ENCODE measurements at places on chromosomes 13 and 19.

DNA sequence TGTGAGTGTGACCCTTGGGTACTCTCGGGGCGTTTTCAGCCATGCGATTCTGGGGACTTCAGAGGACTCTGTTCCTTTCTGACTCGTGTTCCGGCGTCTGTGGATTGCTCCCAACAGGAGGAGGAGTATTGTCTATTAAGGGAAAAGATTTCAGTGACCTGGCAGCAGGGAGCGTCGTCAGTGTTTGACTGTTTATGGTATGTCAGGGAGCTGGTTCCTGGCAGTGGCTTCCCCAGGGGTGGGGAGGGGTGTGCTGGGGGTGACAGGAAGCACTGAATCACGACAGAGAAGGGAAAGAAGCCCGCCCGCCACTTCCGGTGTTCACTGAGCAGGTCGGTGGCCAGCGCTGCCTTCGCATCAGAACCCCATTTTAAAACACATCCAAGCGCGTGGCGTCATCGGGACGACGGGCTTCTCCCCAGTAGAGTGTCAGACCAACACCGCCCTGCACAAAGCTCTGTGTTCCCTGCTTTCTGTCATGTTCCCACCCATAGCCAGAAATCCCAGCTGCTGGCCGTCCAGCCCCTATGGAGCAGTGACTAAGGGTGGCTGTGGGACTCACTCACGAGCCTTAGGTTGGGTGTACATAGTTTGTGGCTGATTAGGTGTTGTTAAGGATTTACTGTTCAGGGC is 33.8 kb downstream of the COL4A2 start:
- DNase-seq = no peak

GRCh38 chr19:17324357-17325114 is 10.1 kb downstream of the ANO8 start:
- no peak for DNase-seq

GRCh38 chr19:3194106-3195087 is 8.7 kb downstream of the NCLN start:
- no peak for DNase-seq

- no peak for DNase-seq
Measured at GRCh38 chr13:98595134-98595533, 18.2 kb upstream of the STK24 start.

DNA sequence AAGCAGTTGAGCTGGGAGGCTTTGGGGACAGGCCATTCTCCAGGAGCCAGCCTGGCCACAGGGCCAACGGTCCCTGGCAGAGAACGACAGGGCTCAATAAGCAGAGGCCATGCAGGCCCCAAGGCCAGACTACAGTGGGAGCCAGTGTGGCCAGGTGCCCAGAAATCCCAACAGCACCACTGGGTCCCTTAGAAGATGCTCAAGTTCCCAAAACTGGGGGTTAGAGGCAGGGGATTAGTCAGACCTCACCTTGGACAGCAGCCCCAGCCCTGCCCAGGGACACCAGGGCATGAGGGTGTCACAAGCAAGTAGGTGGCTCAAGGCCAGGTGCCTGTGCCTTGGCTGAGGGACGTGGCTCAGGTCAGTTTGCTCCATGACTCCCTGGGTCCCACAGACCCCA is 12.8 kb downstream of the SCGB2B2 start:
- DNase-seq = no peak

- no peak for DNase-seq
Measured at GRCh38 chr19:18091217-18091608, 4.5 kb upstream of the IL12RB1 start.

- DNase-seq = no peak
Measured at GRCh38 chr13:24039621-24040475, 120.7 kb upstream of the SPATA13 start.

DNA sequence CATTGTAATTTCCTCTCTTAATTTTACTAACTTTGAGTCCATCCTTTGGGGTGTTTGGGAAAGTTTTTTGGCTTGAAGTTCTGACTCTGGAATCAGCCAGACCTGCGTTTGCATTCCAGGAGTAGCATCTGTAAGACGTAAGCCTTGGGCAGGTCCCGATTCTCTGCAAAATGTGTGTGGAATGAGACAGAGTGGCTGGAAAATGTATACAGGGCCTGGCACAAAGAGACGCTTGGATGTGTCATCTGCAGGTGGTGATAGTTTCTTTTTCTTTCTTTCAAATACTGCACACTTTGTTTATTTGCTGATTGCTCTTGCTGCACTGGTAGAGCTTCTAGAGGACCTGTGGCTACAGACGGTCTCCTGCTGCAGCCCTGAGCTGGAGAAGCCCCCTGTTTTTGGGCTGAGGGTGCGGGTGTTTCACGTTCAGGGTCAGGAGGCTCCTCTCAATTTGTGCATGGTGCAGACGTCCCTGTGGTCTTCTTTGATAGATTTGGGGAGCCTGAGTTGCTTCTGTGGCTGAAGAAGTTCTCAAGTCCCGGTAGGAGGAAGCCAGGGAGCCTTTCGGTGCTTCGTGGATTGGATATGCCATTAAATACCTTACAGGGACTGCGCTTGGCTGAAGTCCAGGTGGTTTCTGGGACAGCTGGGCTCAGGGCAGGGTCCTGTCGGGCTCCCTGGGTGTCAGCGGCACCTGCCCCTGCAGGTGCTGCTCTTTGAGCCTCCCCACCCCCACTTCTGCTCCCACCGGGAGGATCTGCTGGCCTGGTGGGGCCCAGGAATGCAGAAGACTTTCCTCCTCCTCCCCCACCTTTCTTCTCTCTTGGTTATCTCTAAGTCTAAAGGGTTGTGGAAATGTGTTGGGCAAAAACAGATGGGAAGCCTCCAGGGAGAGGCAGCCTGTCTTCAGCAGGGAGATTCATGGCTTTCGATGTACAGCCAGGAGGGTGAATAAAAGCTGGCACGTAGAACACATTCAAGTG is 44.0 kb upstream of the GAS6 start:
- DNase-seq = peak; percentile 10

All from epithelial cell of prostate (primary cell).